ENCODE measurements at places on chromosomes 11 and 22. TPM values are rescaled to one million over a fixed set of nuclear protein-coding genes. Genes with fewer than 3 reads are reported as not detected.

The MUC5B gene
- total RNA-seq: not detected

The SEC14L6 gene
- total RNA-seq: not detected

The DRICH1 gene
- total RNA-seq: 0.36 TPM

The TPBGL gene
- not detected for total RNA-seq

The BTG4 gene
- not detected for total RNA-seq

DNA sequence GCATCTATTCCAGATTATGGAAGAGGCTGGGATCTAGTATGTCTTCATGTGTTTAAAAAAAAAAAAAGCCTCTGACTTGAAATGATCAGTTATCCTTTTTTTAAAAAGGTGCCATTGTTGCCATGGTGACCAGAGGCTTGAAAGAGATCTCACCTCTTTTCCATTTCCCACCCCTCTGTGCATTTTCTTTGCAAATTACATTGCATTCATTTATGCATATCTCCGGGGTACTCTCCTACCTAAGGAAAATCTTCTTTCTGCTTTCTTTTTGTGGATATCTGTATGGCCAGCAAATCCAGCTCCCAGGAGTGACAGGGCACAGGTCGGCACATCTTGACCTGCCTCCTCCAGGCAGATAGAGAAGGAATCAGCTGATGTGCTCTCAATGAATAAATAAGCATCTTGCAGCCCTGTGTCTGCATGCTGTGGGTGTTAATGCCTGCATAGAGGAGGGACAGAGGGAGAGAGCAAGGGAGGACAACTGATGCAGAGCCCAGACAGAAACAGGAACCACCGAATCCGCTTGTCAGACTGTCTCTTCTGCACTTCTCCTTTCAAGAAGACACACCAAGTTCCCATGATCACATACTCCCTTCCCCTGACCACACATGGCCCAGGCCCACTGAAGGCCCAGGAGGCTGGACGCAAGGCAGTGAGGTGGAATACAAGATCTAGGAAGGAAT is 50.9 kb downstream of the CWC15 start:
- no peak overlapping the region for H3K4me3 ChIP-seq
- peaks cover 32% of the 10 kb centered on the region for H3K4me1 ChIP-seq
- H3K27ac ChIP-seq: no peak overlapping the region
- no peaks in the 10 kb centered on the region for H3K27me3 ChIP-seq
- DNase-seq: no peak

DNA sequence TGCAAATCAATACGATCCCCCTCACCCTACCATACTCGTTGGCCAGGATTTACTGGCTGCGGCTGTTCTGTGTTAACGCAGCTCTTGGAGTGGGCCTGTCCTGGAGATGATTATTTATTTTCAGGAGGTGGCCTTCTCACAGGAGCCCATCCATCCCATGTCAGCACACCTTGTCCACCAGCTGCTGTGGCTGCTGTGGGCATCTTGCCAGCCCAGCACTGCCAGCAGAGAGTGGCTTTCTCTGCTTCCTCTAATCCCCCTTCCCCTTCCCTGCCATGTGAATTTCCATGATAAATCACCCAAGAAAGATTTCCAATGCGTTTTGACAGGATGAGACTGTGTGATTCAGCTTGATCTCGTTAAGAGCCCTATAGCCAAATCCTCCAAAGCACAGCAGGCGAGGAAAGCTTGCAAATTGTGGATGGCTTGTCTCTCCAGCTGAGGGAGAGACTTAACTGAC is 309.1 kb upstream of the C11orf87 start:
- no peak overlapping the region for H3K27ac ChIP-seq
- H3K36me3 ChIP-seq: no peaks in the 10 kb centered on the region
- DNase-seq: no peak
- peaks cover 3% of the 10 kb centered on the region for H3K27me3 ChIP-seq
- no peaks in the 10 kb centered on the region for H3K4me1 ChIP-seq
- no peak overlapping the region for H3K4me3 ChIP-seq
